ENCODE measurements at places on chromosomes 11 and 22. TPM values are rescaled to one million over a fixed set of nuclear protein-coding genes. Genes with fewer than 3 reads are reported as not detected.

The GGTLC3 gene
- total RNA-seq: not detected

The FOLR1 gene
- 108 TPM for total RNA-seq

The ADM gene
- total RNA-seq: 56.4 TPM

The INPP5J gene
- 0.87 TPM for total RNA-seq

The EIF3D gene
- total RNA-seq: 438 TPM

The DYNC2H1 gene
- 10.8 TPM for total RNA-seq

The CD59 gene
- total RNA-seq: 725 TPM

The DLG2 gene
- 0.85 TPM for total RNA-seq

The SCO2 gene
- 2.0 TPM for total RNA-seq

DNA sequence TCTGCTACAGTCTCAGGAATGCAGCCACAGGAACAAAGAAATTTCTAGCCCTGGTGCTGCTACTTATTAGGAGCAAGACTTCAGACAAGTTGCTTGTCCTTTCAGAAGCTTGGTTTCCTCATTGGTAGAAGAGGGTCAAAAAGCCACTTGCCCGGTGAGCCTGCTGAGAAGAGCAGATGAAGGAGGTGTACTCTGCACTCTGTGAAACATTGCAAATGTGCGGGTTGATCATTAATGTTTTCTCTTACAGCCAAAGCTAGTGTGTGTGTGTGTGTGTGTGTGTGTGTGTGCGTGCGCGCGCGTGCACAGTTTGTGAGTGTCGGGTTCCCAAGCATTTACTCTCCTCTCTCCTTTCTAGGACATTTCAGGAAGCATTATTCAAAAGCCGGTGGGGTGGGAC, 86.3 kb upstream of the NNMT start:
- peak; percentile 91 for DNase-seq

DNA sequence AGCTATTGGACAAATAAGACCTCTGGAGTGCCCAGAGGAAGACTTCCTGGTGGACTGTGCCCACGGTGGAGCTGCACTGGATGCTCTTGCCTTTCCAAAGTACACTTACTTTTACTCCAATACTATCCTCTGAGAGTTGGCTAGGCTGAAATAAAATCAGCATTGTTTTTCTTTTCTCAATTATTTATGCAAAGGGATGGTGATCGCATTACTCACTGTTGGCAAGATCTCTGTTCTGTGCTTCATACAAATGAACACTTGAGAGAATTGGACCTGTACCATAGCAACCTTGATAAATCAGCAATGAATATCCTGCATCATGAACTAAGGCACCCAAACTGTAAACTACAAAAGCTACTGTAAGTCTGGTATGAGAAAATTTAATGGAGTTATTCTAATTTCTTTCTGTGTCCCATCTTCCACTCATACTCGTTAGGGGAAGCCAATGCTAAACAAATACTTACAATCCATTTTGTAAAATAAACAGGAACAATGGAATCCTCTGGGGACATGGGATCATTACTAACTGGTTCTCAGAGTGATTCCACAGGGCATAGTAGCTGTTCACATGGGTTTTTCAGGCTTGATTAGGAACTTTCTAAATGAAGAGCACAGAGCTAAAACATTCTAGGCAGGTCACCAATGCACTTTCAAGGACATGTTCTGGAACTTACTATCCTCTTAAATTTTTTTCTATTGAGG, 26.3 kb downstream of the NLRP14 start:
- peak; percentile 83 for DNase-seq

- no peak for DNase-seq
Observed at GRCh38 chr22:35203583-35203982, 53.7 kb upstream of the HMGXB4 start.

DNA sequence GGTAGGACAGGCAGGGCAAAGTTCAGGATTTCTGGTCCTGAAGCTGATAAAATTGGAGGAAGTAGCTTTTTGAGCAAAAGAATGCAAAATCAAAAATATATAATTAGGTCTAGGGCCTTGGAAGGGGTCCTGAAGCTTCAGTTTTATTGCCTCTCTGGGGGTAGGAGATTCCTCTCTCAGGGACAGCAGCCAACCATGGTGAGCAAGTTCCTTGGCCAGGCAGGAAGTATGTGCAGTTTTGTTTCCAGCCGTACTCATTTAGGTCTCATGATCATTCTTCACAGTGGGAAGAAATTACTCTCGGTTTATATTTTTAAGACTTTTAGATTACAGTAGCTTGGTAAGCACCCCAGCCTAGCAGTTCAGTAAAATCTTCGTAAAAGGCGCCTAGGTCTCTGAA, 2.9 kb upstream of the RAB38 start:
- peak; percentile 56 for DNase-seq

DNA sequence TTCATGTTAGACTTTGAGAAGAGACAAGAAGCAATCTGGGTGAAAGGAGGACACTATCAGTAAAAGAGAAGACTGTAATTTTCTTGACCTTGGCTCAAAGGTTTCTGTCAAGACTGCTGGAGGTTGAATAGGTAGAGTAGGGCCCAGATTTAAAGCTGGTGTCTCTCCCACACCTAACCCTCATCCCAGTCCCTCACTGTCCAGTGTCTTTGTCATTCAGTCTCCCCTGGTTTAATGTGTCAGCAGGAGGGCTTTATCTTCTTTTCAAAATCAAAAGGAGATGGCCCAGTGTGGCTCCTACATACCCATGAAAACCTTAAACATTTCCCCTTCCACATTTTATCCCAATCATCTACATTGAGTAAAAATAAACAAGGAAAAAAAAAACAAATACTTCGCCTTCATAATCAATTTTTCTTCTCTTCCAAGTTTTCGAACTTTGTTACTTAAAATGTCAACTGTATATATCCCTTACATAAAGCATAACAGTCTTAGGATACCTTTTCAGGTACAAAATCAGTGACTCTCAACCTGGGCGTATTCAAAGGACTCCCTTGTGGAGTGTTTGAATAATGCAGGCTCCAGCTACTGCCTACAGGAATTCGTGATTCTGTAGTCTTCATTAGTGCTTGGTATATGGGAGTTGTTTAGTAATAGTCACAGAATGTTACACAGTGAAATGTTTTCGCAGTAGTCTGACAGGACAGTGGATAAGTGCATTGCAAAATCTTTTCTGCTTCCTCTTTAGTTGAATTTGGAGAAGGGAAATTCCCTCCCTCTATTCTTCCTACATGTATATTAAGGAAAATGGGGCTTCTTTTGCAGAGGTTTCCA, 87.2 kb downstream of the FAT3 start:
- peak; percentile 29 for DNase-seq

- DNase-seq: peak; percentile 99
Observed at GRCh38 chr11:69541501-69542313, 60.2 kb downstream of the LINC01488 start.

GRCh38 chr11:115269191-115269950, 234.8 kb downstream of the CADM1 start:
- no peak for DNase-seq

DNA sequence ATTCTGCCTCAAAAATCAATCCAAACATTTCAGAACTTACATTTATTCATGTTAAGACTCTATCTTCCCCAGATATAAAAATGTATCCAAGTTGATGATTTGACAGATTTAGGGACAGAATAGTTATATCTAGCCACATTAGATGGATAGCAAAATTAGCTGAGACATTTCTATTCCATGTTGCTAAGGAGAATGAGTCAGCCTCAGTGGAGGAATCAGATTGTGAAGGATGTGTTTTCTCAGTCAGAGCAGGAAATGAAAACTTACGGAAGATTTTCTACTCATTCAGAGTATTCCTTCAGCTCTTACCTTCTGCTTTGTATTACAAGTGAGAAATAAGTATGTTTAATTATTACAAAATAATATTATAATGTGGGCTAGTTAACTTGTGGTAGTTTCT, 556.3 kb upstream of the ANO3 start:
- DNase-seq: no peak

DNA sequence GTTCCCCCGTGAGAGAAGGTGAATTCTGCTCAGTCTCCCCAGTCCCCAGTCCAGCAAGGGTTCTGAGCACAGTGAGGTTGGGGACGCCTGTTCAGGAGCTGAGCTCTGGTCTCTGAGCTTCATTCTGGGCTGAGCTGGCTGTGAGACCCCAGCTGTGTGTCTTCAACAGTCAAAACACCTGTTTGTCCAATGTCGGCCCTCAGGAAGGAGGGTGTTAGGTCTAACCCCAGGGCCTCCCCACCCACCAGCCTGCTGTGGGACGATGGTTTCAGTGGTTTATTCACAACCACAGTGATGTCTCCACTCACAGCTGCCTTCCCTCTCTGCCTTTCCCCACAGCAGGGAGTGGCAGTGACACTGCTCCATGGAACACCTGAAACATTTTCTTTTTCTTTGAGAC, 1282.9 kb downstream of the TBC1D22A start:
- DNase-seq: no peak

DNA sequence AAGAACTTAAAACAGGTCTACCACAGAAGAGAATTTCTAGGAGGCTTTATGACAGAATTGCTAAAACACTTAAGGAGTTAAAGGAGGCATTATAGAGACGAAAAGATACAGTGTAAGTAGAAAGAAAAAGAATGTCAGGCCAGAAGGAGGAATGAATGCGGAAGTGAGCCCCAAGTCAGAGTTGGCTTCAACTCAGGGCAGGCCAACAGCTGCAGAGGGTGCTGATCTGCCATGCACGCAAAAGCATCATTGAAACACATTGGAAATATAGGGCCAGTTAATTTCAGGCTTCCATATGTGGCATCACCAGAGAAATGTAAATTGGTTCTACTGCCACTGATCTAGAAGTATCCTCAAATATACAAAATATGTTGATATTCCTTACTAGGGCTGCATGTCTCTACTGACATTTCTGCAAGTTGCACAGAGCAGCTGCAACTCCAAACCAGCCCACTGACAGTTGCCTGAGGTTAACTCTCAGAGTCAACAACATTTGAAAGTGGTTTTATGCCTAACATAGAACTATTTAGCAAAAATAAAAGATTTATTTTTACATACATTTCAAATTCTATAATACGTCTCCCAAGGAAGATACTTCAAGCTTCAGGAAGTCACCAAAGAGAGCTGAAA, 324.1 kb downstream of the C11orf87 start:
- DNase-seq: no peak

Data from renal cortical epithelial cell (primary cell).